Right kidney (tissue), 9 donors: ENCODE measurements at places on chromosomes 6 and 20.

GRCh38 chr6:84309336-84309735 is 81.9 kb upstream of the CEP162 start:
- no peak for DNase-seq

DNA sequence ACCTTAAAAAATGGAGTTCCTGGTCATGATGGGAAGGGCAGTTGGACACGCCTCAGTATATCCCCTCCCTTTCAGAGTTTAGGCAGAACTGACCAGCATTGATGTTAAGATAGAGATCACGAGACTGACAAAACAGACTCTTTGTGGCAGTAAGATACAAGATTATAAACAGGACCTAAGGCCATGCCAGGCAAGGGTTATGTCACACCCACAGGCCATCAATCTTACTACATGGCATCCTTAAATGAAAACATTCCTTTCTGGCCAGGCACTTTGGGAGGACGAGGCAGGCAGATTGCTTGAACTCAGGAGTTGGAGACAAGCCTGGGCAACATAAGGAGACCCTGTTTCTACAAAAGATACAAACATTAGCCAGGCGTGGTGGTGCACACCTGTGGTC is 129.3 kb upstream of the MLN start:
- DNase-seq, result no peak

DNA sequence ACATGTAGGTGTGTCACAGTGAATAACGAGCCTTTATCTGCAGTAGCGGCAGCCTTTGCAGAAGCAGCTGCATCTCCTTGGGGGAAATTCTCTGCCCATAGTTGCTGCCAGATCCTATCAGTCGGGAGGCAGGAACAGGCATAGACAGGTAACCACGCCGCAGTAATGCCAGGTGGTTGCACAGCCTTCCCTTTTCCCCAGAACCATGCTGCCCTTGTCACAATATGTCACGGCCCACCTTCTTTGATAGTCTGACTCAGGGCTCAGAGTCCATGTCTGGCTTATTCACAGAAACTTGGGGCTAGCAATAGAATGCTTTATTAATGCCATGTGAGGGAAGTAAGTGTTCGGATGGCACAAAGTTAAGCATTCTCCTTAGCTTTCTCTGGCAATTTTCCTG is 76.6 kb downstream of the F13A1 start:
- DNase-seq, result no peak

GRCh38 chr6:90885611-90886056 is 298.8 kb upstream of the MAP3K7 start:
- no peak for DNase-seq

DNA sequence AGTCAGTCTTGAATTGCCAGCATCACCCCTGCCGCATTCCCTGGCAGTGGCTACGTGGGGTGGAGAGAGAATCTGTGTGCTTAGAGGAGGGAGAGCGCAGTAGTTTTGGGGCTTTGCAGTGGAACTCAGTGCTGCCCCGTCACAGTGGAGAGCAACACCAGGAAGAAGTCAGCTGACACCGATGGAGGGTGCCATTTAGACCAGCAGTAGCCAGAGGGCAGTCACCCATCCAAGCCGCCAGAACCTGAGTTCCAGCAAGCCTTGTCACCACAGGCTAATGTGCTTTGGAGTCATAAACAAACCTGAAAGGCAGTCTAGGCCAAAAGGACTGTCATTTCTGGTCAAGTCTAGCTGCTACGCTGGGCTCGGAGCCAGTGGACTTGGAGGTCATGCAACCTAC is 22.0 kb upstream of the PERP start:
- DNase-seq, result no peak

GRCh38 chr6:160331753-160332152 is 16.4 kb upstream of the SLC22A3 start:
- DNase-seq, result no peak

DNA sequence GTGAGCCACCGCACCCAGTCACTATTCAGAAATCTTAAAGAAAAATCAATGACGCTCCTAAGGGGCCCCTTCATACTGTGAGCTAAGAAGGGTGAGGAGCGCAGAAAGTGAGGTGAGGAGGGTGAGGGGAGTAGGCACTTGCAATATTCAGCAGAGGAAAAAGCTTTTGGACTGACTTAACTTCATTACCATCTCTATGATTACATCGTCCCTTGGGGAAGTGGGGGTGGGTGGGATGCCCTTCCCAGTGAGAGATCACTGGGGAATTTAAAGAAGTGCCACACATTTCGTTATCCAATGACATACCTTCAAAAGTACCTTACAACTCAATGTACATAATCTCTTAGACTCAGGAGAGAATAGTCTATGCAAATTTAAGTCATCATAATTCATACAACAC is 46.5 kb downstream of the SMLR1 start:
- DNase-seq, result no peak

DNA sequence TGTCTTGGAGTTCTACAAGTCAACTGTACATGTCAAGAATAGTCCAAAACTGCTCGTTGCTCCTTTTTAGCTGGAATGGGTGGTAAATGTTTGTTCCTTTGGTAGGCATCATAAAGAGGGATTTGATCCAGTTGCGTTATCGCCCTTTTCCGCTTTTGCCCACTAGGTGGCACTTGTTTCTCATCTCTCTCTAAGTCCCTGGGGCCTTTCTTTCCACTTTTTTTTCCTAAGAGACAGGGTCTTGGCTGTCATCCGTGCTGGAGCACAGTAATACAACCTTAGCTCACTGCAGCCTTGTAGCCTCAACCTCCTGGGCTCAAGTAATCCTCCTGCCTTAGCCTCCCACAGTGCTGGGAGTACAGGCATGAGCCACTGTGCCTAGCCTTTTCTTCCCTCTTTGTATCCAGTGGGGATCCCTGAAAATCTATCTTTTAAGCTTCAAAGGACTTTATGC is 20.7 kb downstream of the GTPBP2 start:
- DNase-seq, result peak; percentile 40

GRCh38 chr6:100806296-100806695 is 74.8 kb downstream of the ASCC3 start:
- DNase-seq, result no peak

DNA sequence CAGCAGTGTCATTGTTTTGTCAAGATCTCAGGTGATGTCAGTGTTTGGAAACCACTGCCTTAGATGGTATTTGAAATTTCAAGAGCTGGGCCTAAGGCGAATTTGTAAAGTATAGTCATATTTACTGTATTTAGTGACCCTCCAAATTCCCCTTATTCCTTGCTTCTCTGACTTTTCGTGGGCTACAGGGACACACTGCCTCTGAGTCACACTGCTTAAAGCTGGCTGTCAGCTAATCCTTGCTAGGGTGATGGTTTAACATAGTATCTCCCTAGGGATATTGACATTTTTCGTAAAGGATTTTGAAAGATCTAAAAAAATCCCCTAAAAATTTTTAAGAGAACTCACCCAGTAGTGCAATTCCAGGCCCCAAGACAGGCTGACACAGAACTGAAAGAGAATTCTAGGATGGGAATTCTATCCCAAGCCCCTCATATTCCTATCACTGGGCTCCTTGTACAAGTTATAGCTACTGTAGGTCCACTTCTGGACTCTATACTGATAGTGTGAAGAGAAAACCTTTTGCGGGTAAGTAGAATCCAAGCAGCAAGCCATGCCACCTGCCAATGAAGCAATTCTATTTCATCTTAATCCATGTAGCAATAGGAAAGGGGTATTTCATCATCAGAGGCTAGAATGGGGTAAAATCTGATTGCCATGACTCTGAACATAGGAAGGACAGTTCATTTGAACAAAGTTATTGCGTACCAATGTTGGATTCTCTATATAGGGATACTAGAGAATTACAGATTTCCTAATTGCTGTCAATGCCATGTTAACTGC is 4.3 kb downstream of the BMP6 start:
- no peak for DNase-seq

GRCh38 chr6:96015518-96016333 is at the start of gene FUT9:
Gene FUT9 (plus strand): TSS chr6:96015974. CDS start chr6:96203156, 187,182 bp downstream.
- peak; percentile 79 for DNase-seq

DNA sequence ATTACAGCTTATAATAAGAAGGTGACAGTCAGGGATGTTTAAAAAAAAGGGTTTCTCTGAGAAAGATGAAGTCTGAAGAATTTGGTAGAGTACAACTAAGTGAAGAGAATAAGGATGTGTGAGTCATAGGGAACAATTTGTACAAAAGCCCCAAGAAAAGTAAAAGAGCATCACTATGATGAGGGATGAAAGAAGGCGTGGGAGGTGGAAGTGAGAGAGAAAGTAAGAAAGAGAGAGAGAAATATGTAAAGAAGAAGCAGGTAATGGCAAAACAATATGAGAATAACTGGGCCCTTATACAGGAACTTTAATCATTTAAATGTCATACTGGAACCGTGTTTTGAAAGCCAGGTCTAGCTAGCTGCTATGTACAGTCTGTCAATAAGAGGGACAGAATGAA is 179.4 kb downstream of the ASCC3 start:
- no peak for DNase-seq

DNA sequence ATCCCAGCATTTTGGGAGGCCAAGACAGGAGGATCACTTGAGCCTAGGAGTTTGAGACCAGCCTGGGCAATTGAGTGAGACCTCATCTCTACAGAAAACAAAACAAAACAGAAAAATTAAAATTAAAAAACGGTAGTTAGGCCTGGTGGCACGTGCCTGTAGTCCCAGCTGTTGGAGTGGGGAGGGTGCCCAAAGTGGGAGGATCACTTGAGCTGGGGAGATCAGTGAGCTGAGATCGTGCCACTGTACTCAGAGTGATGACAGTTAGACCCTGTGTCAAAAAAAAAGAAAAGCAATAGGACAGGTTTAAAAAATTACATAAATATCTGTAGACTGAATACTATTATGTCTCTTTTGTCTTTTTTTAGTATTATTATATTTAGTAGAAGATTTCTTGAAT is 64.3 kb downstream of the ITCH start:
- no peak for DNase-seq

- DNase-seq, result no peak
Observed at GRCh38 chr20:51418137-51418529, 124.4 kb downstream of the NFATC2 start.

DNA sequence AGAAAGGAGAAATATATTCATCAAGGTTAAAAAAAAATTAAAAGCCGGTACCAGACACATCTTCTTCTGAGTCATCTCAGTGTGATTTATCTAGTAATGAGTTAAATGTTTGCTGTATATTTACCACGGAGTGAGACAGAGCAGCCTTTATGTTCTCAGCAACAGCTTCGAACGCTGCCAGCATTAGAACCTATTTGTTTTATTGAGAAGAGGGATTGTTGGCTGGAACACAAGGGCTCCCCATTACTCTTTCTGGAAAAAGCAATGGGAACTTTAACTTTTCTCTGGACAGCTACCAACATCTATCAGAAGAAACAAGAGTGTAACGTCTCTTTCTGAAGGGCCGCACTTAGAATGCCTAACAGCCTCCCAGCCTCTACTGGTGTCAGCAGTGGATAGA is 105.3 kb upstream of the TAB2 start:
- no peak for DNase-seq

GRCh38 chr6:86142326-86142725 is 499.6 kb upstream of the SYNCRIP start:
- no peak for DNase-seq

DNA sequence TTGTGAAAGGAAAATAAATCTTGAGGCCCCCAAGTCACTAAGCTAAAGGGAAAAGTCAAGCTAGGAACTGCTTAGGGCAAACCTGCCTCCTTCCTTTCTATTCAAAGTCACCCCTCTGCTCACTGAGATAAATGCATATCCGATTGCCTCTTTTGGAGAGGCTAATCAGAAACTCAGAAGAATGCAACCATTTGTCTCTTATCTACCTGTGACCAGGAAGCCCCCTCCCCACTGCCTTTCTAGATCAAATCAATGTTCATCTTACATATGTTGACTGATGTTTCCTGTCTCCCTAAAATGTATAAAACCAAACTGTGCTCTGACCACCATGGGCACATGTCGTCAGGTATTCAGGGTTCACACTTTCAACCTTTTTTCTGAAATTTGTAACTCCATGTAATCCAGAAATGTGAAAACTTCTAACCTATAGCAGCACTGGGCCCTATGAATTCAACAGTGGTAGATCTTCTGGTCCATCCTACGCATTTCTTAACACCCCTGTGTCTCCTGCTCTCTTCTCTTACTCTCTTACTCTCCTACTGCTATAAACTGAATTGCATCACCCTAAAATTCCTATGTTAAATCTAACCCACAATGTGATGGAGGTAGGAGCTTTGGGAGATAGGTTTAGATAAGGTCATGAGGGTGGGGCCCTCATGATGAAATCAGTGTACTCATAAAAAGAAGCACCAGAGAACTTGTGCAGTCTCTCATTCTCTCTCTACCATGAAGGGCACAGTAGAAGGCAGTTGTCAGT is 89.3 kb downstream of the EPB41L2 start:
- DNase-seq, result no peak

GRCh38 chr6:161353208-161353613 is 79.3 kb upstream of the AGPAT4 start:
- no peak for DNase-seq

GRCh38 chr6:43953794-43954310 is 173.4 kb downstream of the MRPL14 start:
- peak; percentile 38 for DNase-seq

- DNase-seq, result peak; percentile 62
Observed at GRCh38 chr6:22145823-22146677, 150.8 kb downstream of the PRL start.

DNA sequence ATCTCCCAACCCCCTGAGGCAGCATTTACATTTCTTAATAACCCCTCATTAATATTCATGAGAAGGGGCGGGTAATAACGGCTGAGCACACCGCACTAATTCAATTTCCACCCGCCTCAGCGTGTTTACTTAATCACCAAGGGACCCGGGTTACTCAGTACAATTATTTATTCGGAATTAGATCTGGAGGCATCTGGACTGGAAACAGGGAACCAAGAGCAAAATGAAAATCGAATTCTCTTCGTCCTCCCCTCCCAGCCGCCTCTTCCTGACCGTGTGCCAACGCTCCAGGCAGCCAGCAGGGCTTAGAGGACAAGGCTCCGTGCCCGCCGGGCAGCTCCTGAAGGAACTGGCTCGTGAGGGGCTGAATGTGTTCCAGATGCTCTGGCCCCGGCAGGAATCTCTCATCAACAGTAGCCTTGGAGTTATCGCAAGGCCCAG is 23.5 kb upstream of the CTNNBL1 start:
- DNase-seq, result no peak

- no peak for DNase-seq
Observed at GRCh38 chr20:34724172-34724571, 20.0 kb downstream of the TP53INP2 start.

DNA sequence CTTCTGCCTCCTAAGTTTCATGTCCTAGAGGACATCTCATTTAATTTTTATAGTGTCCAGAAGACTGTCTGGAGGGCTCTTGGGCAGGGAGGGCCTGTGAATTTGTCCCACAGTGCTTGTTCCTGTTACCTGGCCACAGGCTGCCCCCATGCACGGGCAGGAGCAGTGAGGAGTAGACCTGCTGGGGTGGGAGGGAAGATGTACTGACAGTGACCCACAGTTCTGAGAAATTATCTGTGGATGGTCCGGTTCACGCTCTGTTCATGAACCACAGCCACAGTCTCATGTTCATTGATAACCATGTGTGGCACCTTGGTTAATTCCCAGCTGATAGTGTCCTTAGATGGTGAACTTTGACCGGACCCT is 18.8 kb upstream of the ZNF831 start:
- DNase-seq, result no peak

- DNase-seq, result no peak
Observed at GRCh38 chr6:141492521-141493284, 640.0 kb upstream of the GJE1 start.
